ENCODE measurements at places on chromosomes 1 and 21.

GRCh38 chr1:21126324-21126723 lies 50.4 kb downstream of the EIF4G3 start:
- no peak for DNase-seq

GRCh38 chr1:184221087-184221486 lies 165.7 kb upstream of the C1orf21 start:
- no peak for DNase-seq

GRCh38 chr1:181174861-181175260 lies 86.4 kb downstream of the IER5 start:
- no peak for DNase-seq

- no peak for DNase-seq
Observed at GRCh38 chr1:25875856-25876692, 566 bp upstream of the PAQR7 start.

GRCh38 chr1:6068073-6068472 lies 22.4 kb downstream of the KCNAB2 start:
- no peak for DNase-seq

DNA sequence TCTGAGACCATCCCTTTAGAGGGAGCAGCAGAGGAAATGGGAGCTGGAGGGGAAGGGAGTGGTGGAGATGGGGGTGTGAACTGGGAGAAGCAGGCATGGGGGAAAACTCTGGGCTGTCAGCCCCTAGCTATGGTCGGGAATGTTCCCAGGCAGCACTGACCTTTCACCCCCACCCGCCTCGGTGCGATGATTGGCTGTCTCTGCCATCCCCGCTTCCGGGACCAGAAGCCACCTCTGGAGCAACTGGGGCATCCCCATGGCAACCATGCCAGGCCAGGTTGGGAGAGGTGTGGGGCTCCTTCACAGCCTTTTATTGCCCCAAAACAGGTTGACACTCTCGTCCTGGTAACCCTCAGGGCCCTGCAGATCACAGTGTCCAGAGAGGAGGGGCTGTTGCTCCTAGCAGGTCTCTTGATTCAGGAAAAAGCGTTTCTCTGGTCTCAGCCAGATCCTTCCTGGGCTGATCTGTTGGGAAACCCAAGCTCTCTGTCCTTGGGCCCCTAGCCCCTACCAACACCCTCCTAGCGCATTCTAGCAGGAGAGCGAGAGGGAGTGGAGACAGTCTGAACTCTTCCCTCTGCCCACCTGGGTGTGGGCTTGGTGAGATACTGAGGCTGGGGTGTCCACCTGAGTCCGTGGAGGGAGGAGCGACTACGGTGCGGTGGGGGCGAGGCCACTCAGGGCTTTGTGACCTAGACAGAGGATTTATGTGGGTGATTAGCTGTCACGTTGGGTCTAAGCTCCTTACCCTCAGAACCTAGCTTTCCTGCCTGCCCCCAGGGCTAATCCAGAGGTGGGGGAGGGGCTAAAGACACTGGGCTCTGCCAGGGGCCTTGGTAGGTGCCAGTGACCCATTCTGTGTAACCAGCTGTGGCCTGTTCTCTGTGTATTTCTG lies 12.2 kb upstream of the SLC6A9 start:
- no peak for DNase-seq

GRCh38 chr1:2124446-2125198 lies 70.0 kb downstream of the FAAP20 start:
- no peak for DNase-seq

GRCh38 chr1:82604524-82604923 lies 803.8 kb downstream of the ADGRL2 start:
- DNase-seq: no peak

DNA sequence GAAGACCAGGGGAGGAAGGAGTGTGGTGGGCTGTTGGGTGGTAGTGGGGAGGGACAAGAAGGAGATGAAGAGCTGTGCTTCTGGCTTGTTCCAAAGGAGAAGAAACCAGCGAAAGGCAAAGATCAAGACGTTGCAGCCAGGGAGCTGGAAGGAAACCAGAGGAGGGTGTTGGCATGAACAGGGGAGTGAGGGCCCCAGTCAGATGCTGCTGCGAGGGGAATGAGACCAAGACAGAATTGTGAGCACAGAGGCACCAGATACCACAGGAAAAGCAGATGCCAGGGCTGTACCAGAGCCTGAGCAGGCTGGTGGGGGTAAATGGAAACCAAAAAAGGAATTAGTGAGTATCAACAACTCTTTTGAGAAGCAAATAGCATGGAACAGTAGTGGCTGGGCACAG lies 6.0 kb downstream of the LAD1 start:
- DNase-seq: no peak

- no peak for DNase-seq
Observed at GRCh38 chr1:165069829-165070228, 286.7 kb downstream of the LMX1A start.

GRCh38 chr1:41880950-41881885 lies 37.5 kb downstream of the HIVEP3 start:
- no peak for DNase-seq

GRCh38 chr1:201371276-201371675 lies 6.2 kb downstream of the TNNT2 start:
- no peak for DNase-seq

DNA sequence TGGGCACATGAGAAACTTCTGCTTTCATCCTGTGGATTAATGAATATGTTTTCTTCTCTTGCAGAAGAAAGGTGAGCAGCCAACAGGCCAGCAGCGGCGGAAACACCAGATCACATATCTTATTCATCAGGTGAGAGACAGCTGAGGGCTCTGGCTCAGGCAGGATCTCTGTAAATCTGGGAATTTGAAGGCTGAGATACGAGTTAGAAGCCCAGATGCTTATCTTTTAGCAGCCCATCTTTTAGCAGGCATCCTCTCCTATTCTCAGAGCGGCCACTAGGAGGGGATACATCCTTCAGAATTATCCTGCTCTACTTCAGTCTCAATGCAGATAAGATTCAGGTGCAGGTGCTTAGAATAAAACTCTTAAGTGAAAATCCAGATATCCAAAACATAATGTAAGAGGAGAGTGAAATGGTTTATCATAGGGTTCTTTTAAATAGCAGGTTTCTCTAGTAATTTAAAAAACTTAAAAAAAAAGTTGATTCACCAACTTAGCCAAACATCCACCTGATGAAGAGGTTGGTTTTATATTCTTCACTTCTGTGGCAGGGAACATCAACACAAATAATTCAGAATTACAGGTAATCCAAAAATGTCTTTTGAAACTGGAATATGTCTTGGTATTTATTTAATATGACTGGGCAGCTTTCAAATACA lies 19.3 kb downstream of the SH2D2A start:
- no peak for DNase-seq

DNA sequence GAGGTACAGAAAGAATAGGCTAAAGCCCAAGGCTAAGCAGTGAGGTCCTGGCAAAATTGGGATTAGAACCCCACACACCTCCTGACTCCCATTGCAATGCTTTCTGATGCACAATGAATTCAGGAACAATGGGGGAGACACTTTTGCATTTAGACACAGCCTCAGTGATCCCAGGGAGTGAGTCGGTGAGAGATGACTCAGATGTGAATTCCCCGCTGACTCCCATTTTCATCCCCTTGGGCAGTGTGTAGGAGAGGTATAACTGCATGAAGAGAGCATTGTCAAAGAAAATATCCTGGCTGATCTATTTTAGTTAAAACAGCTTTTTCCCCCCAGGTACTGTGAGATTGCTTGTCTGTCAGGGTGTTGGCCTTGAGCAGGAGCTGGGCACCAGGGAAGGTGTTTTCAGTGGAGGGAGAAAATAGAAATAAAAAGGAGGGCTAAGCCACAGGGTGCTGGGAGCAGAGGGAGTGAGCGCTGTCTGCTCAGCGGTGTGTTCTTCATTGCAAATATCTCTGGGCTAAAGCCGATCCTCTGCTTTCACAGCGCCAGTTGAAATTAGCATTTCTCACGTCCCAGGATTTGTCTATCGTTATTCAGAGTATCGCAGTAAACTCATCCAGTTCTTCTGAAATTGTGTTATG lies 247.7 kb upstream of the PTBP2 start:
- DNase-seq: no peak

DNA sequence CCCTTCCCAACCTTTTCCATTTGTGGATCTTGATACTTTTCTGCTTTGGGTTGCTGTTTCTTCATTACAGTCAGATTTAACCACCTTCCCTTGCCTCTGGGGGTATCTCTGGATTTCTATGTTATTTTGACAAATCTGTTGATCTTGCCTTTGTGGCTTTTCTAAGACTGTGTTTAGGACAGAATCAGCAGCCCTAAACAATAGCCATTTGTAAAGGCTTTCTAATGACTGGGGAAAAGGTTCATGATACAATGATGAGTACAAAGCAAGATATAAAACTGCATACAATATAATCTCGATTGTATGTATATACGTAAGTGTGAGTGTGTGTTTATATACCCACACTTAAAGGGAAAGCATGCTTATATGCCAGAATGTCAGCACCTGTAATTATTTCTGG lies 27.8 kb downstream of the FAM20B start:
- no peak for DNase-seq

DNA sequence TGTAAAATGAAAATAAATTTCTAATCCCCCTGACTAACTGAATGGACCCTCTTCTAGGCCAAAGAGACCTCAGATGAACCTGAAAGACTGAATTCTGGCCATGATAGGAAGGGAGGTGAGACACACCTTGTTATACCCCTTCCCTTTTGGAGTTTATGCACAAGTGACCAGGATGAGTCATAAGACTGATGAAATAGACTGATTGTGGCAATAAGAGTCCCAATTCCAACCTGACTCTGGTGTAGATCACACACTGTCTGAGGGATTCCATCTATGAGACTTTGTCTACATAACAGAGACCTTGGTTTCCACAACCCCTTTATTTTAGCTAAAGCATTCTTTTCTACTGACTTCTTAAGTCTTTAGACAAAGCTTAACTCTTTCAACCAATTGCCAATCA lies 13.5 kb upstream of the OR2G2 start:
- no peak for DNase-seq

DNA sequence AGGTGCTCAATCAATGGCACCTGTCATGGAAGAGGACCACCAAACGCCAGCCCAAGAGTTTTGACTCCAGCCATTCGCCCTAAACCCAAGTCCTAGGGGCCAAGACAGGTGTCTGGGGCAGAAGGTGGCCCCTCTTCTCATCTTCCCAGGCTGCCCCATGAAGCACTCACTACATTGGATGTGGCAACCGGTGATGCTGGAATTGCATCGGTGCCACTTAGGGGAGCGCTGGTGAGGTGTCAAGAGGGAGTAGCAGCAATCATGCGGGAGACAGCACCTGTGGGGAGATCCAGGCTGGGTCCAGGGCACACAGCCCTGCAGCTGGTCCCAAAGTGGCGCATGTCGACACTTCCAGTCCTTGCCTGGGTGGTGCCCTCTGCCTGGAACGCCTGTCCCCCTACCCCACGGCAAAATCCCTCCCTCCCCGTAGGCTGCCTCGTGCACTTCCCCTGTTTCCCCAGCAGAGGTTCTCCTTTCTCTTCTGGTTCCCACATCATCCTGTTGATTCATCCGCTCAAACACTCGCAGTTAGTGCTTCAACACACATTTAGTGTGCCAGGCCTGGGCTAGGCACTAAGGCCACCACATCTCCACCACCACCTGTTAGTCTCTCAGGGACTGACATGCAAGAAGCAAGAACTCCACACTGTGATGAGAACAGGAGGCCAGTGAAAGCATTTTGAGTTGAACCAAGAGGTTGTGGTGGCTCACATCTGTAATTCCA lies 18.5 kb downstream of the PLA2G2D start:
- DNase-seq: no peak

GRCh38 chr1:74406759-74407158 lies 105.7 kb downstream of the LRRC53 start:
- no peak for DNase-seq

DNA sequence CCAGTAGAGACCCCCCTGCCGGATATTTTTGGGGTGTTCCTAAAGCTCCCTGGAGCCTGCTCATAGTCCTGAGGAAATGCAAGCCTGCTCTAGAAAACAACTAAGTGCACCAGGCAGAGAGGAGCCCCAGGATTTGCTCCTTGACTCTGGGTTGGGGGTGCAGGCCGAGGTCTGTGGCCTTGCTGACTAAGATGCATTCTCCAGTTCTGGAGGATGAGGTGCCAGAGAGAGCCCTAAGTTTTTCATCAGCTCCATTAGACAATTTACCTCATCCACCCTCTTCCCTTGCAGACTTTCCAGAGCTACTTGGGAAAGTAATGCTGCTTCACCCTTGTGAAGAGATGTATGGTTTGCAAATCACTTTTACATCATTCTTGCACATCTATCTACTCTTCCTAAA lies 9.1 kb downstream of the TUFT1 start:
- no peak for DNase-seq

DNA sequence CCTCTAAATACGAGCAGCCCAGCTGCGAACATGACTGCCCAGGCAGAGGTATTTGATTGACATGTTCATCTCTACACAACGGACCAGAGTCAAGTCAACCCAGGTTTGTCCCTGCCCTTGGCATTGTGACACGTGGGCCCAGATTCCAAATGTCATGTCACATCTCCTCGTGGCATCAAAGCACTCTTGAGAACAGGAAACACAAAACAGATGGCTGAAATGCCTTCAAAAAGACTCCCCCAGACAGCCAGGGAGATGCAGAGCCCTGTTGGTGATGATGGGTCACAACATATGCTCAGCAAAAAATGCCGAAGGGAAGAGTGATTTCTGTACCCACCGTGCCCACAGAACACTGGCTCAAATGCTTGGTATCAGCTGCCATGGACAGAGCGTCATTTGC lies 337.8 kb upstream of the DAB1 start:
- DNase-seq: no peak

GRCh38 chr1:9873385-9873784 lies 36.7 kb downstream of the CTNNBIP1 start:
- DNase-seq: no peak

DNA sequence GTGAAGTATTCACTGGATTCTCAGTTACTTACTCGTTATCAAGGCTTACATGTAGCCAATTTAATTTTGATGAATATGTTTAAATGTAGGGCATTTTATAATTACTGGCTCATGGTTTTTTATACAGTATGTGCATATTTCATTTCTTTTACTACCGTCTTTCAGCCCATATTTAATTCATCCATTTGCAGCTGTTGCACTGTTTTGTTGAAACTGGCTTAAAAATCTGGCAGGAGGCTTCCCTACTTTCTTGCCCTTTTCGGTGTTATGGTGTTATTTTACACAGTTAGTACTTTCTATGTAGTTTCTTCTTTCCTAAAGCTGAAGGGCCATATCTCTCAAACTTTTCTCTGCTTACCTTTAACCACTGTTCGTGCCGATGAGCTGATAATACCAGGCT lies 54.2 kb downstream of the ITSN1 start:
- no peak for DNase-seq

All from NCI-H1048 (cell line).